Stimulated activated CD4-positive, alpha-beta T cell treated with anti-CD3 and anti-CD28 coated beads, Interleukin-15, amount 100 ng/mL, for 1 hour (primary cell): ENCODE measurements at places on chromosomes 7 and 10.

DNA sequence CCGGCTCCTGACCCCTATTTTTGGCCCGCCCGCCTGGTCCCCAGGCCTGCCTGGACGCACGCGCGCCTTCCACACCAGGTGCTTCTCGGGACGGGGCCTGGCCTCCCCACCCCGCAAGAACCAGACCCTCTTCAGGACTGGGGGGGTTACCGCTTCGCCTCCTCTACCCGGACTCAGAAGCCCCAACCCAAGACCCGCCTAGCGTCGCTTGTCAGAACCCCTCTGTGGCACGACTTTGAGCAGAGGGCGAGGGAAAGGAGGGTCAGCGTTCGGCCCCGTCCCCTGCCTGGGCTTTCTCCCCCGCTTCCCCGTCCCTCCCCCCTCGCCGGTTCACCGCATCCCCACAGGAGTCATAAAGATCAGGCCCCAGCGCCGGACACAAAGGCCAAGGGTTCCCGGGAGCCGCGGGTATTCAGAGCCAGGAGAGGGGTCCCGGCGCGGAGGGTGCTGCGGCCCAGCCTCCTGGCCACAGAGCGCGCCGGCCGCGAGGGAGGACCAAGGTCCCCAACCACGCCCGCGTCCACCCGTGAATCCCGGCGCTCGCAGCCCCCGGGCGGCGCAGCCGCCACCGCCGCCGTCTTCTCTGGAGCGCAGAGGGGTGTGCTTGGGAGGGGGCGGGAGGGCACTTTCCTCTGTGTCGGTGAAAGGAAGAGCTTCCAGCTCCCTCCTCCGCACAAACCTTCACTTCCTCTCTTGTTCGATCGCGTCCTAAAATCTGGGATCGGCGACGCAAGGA lies 351.9 kb downstream of the DNAJB6 start:
- DNase-seq, result no peak

DNA sequence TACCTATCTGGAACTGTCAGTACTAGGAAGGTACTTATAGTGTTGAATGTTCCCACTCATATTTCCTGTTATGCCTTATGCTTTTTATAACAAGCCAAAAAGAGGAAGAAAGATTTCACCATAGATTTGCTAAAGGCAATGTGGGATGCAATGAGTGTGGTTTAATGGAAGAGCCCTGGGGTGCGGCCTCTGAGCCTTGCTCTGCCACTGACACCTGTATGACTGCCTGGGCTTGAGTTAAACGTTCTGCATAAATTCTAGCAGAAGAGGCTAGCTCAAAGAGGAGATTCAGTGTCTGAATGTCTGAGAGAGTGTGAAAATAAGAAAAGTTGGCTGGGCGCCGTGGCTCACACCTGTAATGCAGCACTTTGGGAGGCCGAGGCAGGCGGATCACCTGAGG lies 143.8 kb downstream of the TPST1 start:
- DNase-seq, result no peak

DNA sequence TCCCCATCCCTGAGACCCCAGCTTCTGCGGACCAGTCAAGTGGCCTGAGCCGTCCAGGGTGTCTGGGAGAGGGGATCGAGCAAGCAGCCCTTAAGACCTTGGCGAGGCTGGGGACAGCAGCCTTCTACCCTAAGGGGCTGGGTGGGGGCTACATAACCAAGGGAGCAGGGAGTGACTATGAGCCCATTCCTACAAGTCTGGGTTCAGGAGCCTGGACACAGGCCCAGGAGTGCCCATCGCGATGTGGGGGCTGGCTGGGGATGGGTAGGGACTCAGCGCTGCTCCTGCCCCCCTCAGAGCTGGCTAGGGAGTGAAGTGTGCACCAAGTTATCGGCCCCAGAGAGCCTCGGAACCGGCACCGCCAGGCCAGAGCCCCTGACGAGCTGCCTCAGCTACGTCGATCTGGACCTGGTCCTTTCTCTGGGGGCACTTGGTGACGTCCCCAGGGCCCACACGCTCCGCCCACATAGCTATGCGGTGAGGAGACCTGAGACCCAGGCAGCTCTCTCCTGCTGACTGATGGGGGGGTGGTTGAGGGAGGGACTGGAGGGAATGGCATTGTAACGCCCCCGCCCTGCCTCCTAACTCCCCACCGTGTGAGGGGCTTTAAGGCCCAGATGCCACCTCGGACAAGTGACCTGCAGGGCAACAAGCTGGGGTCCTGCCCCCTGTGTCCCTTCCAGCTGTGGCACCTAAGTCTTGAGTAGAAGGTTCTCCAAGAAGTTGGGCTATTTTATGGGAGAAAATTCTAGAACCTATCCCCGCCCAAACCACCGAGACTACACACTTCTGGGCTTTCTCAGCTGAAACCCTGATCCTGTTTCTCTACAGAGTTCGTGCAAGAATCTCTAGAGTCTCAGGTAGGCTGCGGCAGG lies 2.5 kb downstream of the SAP25 start:
- no peak for DNase-seq

DNA sequence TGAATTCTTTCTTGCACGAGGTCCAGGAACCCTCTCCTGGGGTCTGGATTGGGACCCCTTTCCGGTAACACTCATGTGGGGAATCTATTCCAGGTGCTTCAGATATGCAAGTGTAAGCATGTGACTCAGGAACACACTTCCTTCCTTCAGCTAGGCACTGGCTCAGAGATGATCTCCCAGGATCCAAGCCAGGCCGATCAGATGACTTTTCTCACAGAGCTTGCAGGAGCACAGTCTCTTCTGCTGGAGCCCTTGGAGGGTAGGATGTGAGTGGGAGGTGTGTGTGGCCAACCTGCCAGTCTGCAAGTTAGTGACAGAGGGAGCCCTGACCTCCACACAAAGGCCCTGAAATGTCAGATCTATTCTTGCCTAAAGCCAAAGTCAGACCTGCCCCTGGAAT lies 108.3 kb downstream of the CPXM2 start:
- DNase-seq, result no peak

- DNase-seq, result no peak
Observed at GRCh38 chr7:8817448-8818036, 384.1 kb downstream of the NXPH1 start.

GRCh38 chr10:133122171-133122935 lies 34.6 kb downstream of the ADGRA1 start:
- no peak for DNase-seq

DNA sequence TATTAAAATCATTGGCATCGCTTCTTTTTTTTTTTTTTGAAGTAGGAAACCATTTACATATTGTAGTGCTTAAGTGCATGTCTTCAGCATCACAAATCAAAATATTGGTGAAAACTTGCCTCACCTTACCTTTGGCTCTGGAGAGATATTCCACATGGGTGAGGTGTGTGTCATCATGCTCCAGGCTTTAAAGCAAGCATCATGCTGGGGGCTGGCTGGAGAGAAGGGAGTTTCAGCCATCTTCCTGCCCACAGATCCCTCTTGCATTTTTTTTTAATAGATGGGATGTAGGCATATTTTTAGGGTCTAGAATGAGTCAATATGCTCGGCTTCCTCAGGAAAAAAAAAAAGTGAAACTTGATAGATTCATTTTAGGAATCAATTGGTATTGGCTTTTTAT lies 2.3 kb upstream of the INSYN2A start:
- no peak for DNase-seq

- DNase-seq, result no peak
Observed at GRCh38 chr7:95322854-95323253, 1.5 kb downstream of the PON1 start.

- no peak for DNase-seq
Observed at GRCh38 chr10:121753726-121754476, 155.7 kb upstream of the FGFR2 start.

- DNase-seq, result no peak
Observed at GRCh38 chr7:157219154-157219553, 80.4 kb downstream of the UBE3C start.

DNA sequence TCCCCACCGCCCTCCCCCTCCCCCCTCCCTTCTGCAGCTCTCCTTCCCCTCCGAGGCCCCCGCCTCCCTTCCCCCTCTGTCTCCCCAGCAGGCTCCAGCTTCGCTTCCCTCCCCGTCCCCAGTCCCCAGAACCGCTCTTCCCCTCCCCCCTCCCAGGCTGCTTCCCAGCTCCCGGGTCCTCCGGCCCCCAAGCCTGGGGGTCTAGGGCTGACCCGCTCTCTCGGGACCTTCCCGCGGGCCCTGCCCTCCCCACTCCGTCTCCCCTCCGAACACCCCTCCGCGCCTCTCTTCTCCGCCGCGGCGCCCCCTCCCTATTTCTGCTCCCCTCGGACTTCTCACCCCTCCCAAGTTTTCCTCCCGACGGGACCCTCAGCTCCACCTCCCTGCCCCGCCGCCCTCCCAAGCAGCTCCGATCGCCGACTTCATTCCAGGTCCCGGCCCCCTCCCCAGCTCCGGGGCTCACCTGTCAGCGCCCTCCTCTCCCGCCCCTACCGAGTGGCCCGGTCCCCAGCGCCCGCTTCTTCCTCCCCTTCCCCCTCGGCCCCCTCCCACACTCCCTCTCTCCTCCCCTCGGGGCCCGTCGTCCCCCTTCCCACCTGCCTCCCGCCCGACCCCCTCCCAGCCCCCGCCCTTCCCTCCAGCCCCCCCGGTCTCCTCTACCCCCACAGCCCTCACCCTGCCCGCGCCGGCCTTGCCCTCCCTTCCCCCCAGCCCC lies 990 bp downstream of the ZNF467 start:
- no peak for DNase-seq

GRCh38 chr10:121302541-121303180 lies 295.6 kb downstream of the FGFR2 start:
- no peak for DNase-seq

- no peak for DNase-seq
Observed at GRCh38 chr10:70827086-70827757, 11.5 kb downstream of the SGPL1 start.

- no peak for DNase-seq
Observed at GRCh38 chr7:107700570-107700969, 39.9 kb downstream of the SLC26A4 start.

DNA sequence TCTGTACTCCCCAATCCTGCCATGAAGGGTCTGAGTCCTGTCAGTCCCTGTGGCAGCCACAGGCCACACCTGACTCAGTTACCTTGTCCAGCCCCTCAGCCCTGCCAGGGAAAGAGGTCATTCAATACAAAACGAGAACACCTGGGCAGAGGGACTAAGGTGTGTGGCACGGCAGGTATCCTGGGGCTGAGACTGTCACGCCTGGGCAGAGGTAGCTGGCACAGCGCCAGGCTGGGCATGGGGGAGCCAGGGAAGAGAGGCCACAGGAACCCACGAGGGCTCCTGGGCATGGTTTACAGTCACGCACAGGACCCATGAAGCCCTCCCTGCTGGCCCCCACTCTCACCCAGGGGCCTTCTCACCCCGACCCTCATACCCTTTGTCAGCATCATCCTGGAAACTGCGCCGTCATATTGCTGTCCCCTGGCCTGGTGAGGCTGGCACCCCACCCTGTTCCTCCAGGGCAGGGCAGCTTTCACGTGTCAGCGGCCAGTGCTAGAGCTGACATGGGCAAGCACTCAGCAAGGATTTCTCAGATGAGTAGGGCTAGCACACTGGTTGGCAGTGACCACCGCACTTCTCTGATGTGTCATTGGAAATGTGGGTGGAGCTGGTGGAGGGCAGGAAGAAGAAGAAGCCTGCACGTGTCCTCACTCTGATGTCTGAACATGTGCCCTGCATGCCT lies 42.7 kb downstream of the LRRC18 start:
- no peak for DNase-seq

DNA sequence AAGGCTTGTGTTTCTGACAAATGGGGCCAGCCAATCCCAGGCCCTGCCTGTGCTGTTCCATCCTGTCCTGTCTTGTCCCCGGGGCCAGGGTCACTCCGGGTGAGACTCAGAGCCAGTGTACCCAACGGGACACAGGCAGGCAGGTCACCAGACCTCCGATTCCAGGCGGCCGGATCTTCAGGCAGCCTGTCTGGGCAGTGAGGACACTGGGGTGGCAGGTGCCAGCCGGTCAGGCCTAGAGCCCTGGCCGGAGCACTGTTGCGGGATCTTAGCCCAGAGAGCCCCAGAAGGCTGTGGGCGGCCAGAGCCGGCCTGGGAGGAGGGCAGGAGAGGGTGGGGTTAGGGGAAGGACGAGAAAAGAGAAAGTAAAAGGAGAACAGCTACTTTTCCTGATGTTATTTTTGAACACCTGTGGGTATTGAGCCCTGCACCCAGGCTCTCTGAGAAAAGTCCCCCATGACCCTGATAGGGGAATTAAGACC lies 134.3 kb upstream of the TNRC18 start:
- DNase-seq, result no peak

- DNase-seq, result no peak
Observed at GRCh38 chr7:156732091-156732625, 91.6 kb downstream of the RNF32 start.

DNA sequence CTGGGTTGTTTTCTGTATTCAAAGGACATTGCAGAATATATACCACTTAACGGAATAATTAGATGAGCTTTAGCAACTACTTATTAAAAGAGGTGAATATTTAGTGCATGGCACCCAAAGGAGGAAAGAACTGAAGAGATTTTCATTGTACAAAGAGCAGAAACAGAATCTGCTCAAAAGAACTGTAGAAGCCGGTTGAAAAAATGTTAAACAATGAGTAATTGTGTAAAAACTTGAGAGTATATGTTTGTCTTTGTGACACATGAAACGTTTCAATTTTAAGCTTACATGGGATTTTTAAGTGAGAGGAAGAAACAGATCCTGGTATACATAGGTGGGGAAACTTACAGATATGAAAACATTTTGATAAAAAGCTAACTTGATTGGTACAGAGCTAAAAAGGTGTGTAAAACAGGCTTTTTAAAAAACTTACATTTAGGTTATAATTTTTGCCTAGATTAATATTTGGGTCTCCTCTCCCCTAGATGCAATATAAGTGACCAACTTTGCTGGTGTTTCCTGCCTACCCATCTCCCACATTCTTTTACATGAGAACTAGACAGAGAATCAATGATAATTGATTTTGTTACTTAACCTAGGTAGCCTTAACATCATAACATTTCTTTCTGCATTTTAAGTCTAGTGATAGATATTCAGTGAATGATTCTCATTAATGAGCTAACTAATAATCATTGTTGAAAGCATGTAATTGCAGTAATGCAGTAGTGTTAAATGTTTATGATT lies 6.8 kb downstream of the ARL5B start:
- DNase-seq, result no peak

- no peak for DNase-seq
Observed at GRCh38 chr10:79184145-79184625, 115.4 kb downstream of the ZMIZ1 start.

DNA sequence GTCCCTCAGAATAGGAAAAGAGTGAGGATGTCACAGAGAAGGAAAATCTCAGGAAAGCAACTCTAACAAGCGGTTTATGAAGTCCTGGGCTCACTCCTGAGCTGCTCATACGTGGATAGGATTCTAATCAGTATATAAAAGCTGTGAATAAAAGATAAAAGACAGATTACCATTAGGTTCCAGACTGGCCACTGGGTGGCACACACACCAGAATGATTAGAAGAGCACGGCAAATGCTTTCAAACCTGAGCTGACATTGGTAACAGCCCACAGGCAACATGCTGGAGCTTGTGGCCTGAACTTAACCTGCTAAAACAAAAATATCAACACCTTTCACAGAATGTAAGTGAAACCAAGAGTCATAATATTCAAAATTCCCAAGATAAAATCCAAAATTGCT lies 370.8 kb downstream of the GRID1 start:
- no peak for DNase-seq
